ENCODE measurements at places on chromosomes 3 and 15.

DNA sequence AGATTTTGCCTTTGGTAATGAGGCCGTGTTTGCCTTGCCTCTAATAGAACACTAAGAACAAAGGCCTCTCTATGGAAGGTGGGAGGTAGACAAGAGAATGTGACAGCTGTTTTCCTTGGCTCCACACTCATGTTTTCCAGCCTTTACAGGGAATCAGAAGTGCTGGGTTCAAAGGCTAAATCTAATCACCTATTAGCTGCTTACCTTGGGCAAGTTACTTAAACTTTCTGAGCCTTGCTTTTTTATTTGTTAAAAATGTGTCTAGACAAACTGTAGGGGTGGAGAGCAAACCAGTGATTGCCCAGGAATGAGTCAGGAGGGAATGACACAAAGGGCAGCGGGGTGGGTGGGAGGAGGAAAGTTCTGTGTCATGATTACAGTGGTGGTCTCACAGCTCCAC lies 179.0 kb downstream of the P3H2 start:
- DNase-seq, result no peak

- no peak for DNase-seq
Observed at GRCh38 chr3:20576228-20576627, 390.2 kb upstream of the SGO1 start.

- no peak for DNase-seq
Observed at GRCh38 chr3:191624299-191624698, 163.3 kb downstream of the PYDC2 start.

DNA sequence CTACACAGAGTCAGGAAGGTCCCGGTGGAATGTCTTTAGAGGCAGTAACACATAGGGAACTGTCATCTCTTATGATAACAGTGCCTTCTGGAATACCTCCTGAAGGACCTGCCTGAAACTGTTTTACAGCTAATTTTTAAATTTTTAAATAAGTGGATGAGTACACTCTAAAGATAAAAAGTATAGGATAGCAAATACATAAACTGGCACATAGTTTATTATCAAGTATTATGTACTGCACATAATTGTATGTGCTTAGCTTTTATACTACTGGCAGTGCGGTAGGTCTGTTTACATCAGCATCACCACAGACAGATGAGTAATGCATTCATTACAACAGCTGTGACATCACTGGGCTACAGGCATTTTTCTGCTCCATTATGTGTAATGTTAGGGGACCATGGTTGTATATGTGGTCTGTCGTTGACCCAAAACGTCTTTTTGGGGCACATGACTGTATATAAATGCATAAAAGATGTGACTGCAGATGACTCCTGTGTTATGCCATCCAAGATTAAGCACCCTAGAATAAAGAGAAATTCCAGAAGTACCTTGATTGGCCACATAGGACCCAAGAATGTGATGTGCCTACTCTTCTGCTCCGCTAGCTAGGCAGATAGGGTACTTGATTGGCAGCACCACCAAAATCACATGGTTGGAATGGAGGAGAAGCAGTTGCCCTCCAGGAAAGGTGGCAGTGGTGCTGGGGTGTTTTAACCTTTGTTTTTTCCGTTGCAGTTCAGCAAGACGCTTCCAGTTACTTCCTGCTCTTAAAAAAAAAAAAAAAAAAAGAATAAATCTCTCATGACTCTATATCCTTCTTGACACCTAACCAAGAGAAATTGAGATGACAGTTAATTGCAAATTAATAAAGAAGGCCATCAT lies 3.3 kb downstream of the VPS8 start:
- no peak for DNase-seq

- no peak for DNase-seq
Observed at GRCh38 chr15:68885070-68885469, 45.3 kb upstream of the SPESP1 start.

GRCh38 chr15:50543556-50543955 lies 2.9 kb downstream of the USP50 start:
- DNase-seq, result no peak

GRCh38 chr3:184380627-184381260 lies 890 bp downstream of the CHRD start:
- DNase-seq, result no peak

GRCh38 chr3:73599605-73600004 lies 25.1 kb downstream of the PDZRN3 start:
- no peak for DNase-seq

DNA sequence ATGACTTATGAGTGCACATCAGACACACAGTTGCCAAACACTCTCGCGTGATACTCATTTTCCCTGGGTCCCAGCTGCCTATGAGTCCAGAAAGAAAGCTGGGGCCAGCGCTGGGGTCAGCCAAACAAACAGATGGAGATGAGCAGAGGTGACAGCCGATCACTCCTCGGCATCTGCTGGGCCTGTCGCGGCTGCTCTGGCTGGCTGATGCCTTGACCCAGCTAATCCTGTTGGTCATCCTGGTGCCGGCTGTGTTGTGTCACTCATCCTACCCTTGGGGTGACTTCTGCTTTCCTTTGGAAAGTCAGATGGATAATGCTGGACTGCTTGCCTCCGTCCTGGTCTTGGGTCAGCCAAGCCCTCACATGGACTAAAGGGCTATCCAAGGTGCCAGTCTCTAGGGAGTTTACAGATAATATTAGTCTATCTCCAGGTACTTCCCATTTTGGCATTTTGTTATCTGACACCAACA lies 105.3 kb upstream of the PDZRN3 start:
- no peak for DNase-seq

- DNase-seq, result no peak
Observed at GRCh38 chr3:146747928-146748327, 142.8 kb upstream of the PLSCR5 start.

DNA sequence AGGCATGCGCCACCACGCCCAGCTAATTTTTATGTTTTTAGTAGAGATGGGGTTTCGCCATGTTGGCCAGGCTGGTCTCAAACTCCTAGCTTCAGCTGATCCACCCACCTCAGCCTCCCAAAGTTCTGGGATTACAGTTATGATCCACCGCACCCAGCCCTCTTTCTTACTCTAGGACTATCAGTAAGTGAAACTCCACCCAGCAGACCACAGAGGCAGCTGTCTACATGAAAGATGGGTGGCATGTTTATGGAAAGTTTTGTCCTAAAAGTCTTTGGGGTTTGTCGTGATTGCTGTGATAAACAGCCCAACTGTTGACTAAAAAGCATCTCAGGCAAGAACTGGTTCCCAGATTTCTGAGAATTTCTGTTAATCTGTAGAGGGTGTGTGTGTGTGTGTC lies 10.9 kb downstream of the ARL6IP5 start:
- no peak for DNase-seq
